ENCODE measurements at places on chromosomes 12 and 14. TPM values are rescaled to one million over a fixed set of nuclear protein-coding genes. Genes with fewer than 3 reads are reported as not detected.

Gene VTI1B
- total RNA-seq: 39.2 TPM

Gene SLC17A8
- 0.95 TPM for total RNA-seq

Gene RNASE4
- total RNA-seq: 39.5 TPM

DNA sequence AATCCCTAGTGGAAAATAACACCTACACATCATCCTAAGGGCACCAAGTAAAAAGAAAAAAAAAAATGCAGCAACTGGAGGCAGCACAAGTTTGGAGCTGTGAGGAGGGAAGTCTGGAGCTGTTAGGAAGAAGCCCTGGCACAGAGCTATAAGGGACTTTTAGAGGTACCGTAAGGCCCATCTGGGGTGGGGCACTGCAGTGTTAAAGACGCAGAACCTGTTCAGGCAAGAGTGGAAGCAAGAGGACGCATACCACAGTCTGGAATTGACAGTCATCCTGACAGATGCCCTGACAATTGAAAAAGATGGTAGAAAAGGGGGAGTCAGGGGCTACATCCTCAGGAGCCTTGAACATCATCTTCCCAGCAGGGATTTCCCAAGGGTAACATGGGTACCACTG lies 195.9 kb upstream of the PLEKHG7 start:
- no peak for DNase-seq

Gene RNU4-1
- total RNA-seq: under 0.01 TPM

Gene SLC6A15
- total RNA-seq: 1.2 TPM

Gene KIF26A
- 8.5 TPM for total RNA-seq

Gene CEP128
- total RNA-seq: 14.3 TPM

GRCh38 chr12:105444653-105445102 lies 114.2 kb downstream of the C12orf75 start:
- DNase-seq: no peak
